ENCODE measurements at places on chromosomes 13 and 19.

- no peak for DNase-seq
Observed at GRCh38 chr13:42221121-42221765, 50.7 kb upstream of the AKAP11 start.

GRCh38 chr13:77184455-77184854 is 142.4 kb downstream of the MYCBP2 start:
- DNase-seq: no peak

DNA sequence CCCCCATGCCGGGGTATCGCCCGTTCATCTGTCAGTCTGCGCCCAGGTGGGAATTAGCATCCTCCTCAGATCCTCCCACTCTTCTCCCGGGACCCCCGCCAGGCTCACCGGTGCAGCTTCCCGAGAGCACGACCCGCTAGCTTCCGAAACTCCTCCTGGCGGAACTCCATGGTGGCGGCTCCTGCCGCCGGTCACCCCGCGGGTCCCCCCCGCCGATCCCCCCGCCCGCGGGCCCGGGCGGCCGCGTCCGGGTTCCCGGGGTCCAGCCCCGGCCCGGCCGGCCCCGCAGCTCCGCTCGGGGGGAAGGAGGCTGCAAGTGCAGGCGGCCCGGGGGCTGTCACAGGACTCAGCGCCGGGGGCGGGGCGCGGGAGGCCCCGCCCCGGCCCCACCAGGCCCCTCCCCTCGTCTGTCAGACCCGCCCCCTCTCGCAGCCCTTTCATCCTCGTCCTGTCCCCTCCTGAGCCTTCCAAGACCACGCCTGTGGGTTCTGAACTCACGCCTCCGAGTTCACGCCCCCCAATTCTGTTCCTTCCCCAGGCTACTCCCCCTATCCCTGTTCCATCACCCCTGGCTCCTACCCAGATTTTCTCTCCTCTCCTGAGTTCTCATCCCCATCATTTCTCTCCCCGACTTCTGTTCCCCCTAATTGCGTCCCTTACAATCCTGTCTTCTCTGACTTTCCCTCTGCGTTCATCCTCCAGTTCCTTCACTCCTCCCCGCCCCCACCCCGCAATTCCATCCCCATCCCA is at the start of gene SLC17A7:
SLC17A7 (minus strand) TSS at position 318 of the 750 bp plus-strand sequence; CDS start at position 170, 148 bp downstream.
- DNase-seq: peak; percentile 28

DNA sequence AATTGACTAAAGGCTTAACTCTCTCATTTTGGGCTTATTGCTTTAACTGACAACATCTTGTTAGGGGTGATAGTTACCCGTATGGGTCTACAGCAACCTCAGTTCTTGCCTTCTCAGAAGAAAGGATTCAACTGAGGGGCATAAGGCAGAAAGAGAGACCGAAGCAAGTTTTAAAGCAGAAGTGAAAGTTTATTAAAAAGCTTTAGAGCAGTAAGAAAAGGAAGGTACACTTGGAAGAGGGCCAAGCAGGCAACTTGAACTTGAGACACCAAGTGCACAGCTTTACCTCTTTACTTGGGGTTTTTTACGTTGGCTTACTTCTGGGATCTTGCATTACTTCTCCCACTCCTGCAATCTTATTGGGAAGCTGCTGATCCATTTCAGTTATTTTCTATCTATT is 246.9 kb upstream of the PRR20A start:
- no peak for DNase-seq

GRCh38 chr13:75530549-75530961 is 7.1 kb downstream of the COMMD6 start:
- DNase-seq: no peak

GRCh38 chr13:75258159-75258782 is 223.7 kb downstream of the TBC1D4 start:
- DNase-seq: peak; percentile 54

DNA sequence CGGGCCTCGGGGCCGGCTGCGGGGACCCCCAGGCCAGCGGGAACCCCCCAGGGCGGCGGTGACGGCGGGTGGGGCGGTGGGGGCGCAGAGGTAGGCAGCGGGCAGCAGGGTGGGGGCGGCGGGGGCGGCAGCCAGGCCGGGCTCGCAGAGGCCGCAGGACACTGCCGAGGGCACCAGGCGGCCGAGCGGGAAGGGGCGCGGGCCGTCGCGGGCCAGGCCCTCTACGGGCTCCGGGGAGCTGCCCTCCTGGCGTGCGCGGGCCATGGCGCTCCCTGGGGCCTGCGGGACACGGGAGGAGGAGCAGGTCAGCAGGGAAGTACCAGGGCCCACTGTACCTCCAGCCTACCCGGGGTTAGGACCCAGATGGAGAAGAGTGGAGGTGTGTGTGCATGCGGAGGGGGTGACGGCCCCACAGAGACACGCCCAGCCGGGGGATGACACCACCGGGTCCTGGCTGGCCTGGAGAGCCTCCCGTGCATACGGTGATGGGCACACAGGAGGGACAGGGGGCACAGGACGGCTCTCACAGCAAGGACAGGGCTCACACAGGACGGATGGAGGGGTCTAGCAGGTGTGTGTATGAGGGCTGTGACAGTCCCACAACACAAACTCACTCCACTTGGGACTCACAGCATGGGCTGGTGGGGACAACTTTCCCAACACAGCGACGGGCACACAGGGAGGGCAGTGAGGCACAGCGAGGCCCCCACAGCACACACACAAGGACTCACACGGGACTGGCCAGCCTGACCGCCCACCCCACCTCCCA is 2.6 kb downstream of the BBC3 start:
- DNase-seq: peak; percentile 57

DNA sequence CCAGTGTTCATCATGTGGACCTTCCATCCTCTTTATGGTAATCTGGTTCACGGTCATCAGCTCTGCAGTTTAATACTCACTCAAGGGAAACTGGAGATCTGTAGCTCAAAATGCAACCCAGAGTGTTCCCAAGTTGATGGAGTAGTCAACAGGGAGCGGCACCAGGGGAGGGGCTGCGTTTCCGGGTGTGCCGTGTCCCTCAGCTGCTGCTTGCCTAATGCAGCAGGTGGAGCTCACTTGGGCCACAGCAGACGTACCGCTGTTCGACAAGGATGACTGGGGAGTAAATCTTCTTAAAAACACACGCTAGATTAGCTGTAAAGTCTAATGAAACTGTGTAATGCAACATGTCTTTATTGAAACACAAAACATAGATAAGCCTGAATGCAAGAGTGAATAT is 81.1 kb downstream of the TNFSF13B start:
- DNase-seq: no peak

GRCh38 chr13:26255115-26255514 is 1.2 kb downstream of the CDK8 start:
- no peak for DNase-seq

GRCh38 chr19:17469481-17470067 is 750 bp upstream of the SLC27A1 start:
- DNase-seq: peak; percentile 97

GRCh38 chr13:35797244-35797643 is 320.8 kb upstream of the MAB21L1 start:
- DNase-seq: no peak

GRCh38 chr13:79912403-79912802 is 428.5 kb downstream of the SPRY2 start:
- DNase-seq: no peak

DNA sequence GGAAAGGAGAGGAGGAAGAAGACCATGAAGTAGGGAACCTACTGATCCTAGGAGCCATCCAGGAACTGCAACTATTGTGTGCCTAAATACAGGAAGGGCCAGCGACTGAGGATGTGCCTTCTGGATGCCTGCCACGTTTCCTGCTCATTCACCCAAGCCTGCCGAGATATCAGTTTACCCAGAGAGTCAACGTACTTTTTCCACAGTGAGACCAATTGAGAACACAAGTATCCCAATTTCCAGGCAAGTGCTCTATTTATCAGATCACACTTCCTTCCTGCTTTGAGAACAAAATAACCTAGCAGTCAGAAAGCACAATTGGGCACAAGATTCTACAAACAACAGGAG is 122.4 kb downstream of the AKAP11 start:
- no peak for DNase-seq

DNA sequence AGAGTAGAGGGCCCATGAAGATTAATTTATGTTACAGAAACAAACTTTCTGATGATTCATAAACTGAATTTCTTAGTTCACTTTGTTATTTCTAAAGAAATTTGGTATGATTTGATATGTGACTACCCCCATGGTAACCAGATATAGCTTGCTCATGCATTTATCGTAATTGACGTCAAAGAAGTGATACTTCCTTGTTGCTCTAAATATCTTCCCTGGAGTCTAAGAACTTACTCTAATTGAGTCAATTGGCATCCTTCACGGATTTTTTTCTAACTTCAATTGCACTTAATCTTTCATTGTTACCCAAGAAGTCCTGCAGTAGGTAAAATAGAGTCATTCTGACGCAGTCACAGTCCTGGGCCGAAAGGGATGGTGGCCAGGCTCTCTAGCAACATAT is 240.9 kb downstream of the GPC5 start:
- no peak for DNase-seq

- no peak for DNase-seq
Observed at GRCh38 chr19:38089440-38089839, 134.6 kb downstream of the DPF1 start.

DNA sequence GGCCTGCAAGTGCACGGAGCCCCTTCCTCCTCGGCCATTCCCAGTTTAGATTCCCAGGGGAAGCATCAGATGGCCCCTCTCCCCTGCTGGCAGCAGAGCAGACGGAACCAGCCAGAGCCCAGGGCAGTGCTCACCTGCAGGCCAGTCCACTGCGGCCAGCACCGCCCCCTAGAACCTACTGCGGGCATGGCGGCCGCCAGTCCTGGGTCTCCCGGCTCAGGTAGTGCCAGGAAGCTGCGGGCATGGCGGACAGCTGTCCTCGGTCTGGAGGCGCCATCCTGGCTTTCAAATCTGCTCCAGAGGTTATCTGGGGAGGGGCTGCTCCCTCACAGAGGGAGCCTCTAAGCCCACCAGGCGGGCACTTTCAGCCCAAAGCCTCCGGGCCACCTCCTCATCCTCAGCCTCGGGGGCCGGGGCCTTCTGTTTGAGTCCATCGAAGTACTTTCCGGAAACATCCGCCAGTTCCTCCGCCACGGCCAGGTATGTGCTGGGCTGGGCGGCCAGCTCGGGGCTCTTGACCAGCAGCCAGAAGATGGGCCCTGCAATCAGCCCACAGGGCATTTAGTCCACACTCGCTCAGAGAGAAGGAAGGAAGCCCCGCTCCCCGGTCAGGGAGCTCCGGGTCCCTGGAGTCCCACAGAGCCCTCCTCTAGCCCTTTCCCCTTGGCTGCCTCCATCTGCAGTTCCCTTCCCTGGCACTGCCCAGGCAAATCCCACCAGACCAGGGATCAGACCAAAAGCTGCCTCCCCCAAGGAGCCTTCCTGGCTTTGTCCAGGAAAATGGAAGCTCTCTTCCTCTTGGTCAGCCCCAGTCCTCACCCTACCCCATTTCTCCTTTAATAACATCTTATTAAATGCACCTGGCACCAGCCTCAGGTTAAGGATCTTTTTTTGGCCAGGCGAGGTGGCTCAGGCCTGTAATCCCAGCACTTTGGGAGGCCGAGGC is 7.0 kb upstream of the GP6 start:
- DNase-seq: no peak

DNA sequence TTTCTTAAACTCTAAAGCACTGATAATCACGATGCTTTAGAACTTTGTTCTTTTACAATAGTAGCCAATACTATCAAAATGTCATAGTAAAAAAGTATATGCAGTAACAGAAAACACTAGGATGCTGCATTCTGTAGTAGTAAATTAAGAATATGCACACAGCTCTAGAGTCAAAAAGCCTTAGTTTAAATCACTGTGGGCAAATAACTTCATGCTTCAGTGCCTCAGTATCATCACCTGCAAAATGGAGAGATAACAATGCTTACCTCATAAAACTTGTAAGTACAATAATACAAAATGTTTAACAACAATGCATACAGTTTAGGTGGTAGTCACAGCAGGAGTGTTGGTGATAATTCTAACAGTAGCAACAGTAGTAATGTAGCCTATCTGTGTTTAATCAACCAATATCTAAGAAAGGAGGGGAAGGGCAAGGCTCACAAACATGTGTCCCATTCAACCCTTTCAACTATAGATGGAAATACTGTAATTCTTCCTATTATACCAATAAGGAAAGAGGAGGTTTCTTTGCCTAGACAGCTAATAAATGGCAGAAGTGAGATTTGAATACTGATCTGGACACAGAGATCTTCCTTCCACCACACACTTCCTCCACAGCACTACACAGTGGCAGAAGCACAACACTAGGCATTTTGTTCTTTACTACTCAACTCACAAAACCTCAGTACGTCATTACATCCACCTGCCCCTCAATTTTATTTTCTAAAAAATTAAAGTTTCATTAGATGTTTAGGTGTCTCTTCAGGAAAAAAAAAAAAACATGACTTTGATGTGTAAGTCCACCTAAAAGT is 4.6 kb downstream of the RBM26 start:
- no peak for DNase-seq

GRCh38 chr19:1917146-1917545 is 11.9 kb downstream of the ADAT3 start:
- DNase-seq: no peak

DNA sequence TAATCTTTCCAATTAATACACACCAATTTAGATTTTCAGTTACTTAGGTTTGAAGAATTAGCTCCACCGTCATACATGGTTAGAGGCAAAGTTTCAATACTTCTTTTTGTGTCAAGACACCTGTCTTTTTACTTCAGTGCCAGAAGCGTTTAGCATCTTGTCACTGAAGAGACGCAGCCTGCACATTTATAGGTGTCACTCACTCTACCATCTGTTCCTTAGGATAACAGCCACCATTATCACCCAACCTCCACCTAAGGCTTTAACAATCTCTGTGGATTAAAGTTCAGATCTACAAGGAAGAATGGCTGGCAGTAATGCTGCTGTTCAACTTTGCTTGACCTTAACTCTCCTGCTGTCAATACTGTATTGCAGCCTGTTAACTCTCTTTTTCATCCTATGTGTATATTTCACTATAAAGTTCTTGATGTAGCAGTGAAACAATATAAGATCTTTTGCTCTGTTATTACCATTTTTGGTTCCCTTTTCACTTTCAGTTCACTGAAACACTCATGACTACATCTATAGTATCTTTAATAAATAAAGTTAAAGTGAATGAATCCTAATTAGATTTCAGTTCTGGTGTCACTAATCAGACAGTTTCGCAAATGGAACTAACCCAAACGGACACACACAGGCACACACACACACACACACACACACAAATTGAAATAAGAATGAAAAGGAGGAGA is 435.6 kb downstream of the PCDH9 start:
- DNase-seq: no peak

DNA sequence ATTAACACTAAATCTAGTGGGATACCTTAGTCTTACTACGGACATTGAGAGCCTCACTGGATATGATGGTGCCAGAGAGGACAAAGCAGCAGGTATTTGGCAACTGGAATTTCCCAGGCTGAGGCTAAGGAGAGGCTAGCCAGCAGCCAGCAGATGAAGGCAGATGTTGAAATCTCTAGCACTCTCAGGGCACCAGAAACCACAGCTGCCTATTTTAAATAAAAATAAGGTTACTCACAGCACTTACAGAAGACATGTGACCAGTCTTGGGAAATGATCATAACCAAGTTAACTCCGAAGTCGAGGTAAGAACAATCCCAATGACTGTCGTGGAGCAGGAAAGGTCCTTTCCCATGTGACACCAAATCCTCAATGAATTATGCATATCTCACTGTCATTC is 1726.0 kb downstream of the EFNB2 start:
- DNase-seq: no peak

- DNase-seq: peak; percentile 26
Observed at GRCh38 chr13:32415019-32415418, 12.9 kb downstream of the N4BP2L1 start.

All from EH (cell line).